Inflammatory macrophage treated with lipopolysaccharide for 4 hours (primary cell): ENCODE measurements at places on chromosomes 7 and 10.

DNA sequence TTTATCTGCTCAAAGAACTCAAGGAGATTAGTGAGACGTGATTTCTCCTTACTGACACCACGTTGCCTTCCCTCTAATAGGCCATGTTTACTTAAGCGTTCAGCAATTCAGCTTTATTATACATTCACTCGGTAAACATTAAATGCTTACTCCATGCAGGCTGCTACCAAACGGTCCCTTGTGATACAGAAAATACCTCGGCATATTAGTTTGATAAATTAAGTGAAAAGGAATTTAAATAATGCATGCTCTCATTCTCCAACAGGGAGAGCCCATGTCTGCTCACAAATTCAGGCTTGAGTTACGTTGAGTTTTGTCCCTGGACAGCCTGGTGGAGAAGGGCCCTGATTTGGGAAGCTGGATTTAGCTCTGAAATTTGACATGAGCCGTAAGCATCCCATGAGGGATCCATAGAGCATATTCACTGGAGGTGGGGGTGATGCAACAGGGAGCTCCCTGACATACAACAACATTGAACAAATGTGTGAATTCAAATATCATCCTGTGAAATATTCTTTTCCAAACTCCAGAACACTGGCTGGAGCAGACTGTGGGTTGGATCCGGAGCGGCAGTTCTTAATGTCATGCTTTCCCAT lies 86.3 kb downstream of the TBXAS1 start:
- no peak for DNase-seq

DNA sequence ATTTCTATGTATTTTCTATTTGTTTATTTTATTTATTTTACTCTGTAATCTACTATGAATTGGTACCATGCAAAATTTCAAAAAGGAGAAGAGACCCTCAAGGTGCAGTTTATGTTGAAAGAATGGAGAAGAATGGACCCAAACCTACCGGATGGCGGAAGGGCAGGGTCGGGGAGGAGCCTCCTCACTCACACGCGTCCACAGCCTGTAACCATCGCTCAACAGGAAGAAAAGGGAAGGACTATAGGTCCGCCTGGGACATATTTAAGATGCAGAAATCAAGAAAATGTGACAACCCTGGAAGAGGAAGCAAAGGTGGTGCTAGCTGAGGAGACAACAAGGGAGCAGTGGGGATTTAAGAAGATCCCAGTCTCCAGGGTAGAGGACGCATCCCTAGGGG lies 158.4 kb downstream of the COBL start:
- DNase-seq: peak; percentile 6

GRCh38 chr10:79437111-79437814 lies 8.2 kb downstream of the ZCCHC24 start:
- DNase-seq: no peak

GRCh38 chr10:31011017-31011664 lies 20.5 kb downstream of the ZNF438 start:
- no peak for DNase-seq

DNA sequence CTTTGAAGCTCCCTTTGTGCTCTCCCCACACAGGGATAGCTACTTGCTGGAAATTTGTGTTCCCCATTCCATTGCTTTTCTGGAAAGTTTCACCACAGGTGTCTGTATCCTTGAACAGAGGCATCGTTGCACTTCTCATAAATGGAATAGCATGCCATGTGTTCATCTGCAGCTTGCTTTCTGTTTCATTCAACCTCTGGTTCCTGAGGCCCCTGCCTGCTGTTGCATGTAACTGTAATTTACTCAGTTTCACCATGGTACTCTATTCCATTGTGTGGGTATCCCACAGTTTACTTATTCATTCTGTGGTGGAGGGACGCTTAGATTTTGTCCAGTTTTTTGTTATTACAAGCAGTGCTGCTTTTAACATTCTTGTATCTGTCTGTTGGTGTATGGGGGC lies 32.0 kb downstream of the EEPD1 start:
- peak; percentile 44 for DNase-seq

DNA sequence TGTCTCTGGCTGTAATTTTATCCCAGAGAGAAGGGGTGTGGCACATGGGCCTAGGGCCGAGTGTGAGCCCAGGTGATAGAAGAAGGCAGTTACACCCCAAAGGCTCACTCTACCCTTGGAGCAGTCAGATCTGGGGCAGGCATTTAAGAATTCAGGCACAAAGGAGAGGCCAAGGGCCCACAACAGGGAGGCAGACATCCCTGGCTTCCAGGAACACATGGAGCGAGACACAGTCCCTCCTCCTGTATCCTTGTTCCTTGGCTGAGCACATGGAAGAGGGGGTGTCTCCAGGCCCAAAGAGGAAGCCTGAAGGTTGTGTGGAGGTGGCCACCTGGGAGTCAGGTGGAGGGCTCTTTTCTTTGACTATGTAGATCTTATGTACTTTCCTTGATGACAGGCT lies 286.2 kb downstream of the RPS24 start:
- DNase-seq: no peak

DNA sequence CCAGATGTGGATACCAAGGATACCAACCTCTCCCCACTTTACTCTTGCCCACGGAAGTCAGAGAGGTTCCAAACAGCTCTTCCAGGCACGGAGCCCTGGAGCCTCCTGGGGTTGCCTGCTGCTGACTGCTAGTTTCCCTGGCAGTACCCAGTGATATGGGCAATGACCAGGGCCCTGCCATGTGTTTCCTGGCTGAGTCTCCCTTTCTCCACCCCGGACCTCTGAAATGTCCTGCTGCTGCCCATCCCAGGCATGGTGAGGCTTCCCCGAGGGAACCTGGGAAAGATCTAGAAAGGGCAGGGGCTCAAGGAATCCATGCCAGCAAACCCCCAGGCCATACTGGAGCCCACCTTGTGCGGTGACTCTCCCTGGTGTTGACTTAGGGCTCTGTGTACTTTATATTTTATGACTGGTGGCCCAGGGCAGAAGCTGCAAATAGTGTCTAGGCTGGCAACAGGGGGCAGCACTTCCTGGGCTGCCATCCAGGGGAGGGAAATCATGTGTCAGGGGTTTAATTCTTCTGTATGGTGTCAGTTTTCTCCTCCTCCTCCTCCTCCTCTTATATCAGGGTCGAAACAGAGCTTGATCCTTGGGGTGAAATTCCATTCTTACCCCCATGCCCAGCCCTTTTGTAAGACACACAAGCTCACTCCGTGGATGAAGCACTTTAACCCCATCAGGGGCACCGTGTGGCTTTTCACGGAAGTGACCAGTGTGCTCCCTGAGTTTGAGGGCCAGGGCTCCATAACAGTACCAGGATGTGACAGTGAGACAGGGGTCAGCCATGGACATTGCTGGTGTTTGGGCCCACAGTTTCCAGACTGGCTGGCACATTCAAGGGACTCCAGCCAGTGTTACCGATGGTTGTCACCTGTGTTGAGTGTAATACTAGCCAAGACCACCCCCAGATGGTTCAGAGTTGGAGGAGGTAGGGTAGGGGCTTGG lies 62.4 kb upstream of the GDF10 start:
- no peak for DNase-seq

DNA sequence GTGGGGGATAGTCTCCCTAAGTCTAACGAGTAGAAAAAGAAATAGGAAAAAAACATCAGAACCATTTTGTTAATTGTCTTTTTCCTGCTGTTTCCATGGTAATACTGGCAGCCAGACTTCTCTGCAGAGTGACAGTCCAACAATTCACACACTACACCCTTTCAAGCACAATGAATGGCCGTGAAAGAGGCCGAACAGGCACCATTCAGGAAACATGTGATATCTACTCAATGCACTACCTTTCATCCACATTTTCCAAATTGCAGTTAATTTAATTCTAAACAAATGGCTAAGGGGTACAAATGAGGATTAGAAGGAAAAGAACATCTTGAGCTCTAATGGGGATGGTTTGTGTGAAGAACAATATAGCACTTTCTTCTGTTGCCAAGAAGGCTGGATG lies 358.5 kb upstream of the ANKRD30A start:
- DNase-seq: no peak

- DNase-seq: no peak
Measured at GRCh38 chr10:123808286-123808685, 83.3 kb downstream of the CPXM2 start.

DNA sequence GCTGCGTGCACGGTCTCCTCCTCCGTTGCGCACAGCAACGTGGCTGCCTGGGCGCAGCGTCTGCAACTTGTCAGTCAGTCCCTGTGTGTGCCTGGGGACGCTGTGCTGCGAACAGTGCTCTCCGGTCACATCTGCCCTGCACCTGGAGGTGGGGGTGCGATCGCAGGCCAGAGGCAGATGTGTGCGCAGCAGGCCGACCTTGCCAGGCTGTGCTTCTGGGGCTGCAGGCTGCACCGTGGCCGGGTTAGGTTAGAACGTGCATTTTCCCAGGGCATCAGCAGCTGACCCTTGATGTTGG lies 8.2 kb upstream of the GET4 start:
- DNase-seq: no peak

DNA sequence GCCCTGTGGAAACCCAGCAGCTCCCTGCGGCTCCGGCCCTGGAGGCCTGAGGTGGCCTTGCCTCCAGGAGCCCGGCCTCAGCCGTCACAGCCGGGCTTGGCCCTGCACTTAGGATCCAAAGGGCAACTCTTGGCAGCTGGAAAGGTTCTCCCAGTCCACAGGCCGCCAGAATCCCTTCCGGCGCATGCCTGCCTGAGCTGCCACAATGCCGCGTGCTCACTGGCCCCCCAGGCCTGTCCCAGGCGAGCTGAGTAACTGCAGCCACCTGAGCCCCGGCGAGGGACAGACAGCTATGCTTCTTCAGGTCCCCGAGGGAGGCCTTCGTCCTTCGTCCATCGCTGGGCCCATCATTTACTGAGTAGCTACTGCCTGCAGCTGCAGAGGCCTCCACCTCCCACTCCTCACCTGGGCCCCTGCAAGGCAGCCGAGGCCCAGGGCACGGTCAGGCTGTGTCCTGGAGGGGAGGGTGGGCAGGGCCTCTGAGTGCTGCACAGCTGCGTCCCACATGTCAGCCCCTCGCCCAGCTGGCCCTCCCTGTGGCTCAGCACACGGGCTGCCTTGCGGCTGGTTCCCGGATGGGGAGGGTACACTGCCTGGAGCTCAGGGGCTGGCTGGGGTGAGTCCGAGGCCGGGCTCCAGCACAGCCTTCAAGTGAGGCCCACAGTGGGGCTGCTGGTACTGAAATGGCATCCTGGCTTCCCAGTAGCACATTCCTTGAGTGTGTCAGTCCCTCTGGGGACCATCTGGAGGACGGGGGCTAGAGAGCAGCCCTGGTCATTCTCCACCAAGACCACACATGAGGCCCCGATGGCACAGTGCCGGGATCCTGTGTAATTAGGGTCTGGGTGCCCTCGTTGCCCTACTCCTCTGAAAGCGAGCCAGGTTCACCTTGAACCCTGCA lies 172.5 kb downstream of the ELFN1 start:
- no peak for DNase-seq

DNA sequence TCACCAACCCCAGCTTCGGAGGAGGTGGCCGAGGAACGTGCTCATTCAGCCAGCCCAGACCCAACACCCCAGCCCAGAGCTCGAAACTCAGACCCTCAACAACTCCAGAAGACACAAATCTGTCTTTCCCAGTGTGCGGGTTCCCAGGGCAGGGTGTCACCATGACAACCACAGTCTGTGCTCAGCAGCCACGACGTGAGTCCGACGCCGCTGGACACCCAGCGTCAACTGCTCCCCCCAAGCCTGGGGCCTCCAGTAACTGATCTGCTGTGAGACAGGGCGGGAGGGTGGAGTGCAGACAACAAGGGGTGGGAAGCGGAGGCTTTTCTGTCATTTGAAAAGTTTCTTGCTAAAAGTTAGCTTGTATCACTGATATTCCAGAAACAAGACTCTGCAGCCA lies 167.2 kb downstream of the MAD1L1 start:
- no peak for DNase-seq

GRCh38 chr7:132618271-132618955 lies 42.1 kb upstream of the PLXNA4 start:
- DNase-seq: no peak

DNA sequence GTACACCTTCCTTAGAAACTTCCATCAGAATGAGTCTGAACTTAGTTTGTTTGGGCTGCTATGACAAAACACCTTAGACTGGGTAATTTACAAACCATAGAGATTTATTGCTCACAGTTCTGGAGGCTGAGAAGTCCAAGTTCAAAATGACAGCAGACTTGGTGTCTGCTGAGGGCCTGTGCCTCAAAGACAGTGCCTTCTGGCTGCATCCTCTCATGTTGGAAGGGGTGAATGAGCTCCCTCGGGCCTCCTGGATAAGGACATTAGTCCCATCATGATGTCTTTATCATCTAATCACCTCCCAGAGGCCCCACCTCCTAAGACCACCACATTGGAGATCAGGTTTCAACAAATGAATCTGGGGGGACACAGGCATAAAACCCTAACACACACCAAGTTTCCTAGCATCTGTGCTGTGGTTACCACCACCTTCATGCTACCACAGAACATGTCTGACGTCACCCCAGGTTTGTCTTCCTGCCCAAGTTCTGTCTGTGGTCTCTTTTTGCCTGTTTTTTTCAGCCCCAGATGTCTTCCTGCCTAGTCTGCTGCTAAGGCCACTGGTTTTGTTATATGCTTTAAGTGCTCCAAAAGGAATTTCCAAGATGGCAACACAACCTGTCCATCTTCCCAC lies 150.9 kb upstream of the COBL start:
- DNase-seq: no peak

GRCh38 chr10:62011558-62011957 lies 110.1 kb downstream of the ARID5B start:
- DNase-seq: no peak
